Stimulated activated CD8-positive, alpha-beta memory T cell treated with anti-CD3 and anti-CD28 coated beads, Interleukin-4, amount 100 ng/mL, for 48 hours (primary cell): ENCODE measurements at places on chromosomes 1 and 21.

DNA sequence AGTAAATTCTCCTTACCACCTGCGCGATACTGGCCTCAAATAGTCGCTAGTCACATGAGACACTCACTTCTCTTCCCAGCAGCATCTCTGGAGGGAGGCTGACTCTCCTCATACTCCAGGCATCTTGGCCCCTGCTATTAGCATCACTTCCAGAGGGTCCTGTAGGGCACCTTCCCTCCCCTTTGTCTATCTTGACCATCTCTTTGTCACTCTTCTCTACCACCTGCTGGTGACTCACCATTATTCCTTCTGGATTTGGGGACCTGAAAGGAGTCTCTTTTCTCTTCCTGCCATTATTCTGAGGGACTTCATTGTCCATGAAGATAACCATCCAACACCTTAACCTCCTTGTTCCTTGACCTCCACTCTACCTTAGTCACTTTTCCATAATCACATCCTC is 31.7 kb upstream of the GPR37L1 start:
- DNase-seq, result no peak

DNA sequence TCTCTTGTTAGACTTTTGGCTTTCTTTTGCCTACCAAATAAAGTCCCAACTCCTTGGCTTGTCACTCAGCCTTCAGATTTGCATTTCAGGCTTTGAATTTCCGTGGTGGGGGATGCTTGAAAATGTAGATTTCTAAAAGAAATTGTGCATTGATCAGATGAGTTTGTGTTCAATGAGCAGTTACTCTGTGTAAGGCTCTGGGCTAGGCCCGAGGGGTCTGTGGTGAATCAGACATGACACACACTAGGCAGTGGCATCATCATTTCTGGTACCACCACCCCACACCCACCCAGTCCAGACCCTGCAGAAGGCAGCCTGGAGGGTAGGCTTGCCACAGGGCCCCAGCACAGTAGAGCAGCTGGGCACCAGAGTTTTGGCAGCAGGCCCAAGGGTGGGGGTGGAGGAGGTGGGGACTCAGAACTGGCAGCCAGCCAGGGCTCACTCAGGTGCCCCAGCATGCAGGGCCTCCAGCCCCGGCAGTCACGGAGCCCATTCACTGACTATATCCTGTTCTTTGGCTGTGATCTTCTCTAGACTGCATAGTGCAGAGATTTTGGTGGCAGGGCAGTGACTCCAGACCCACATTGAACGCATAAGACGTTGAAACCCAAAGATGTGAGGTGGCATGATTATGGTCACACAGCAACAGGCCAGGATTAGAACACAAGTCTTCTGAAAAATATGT is 97.2 kb upstream of the ARTN start:
- DNase-seq, result peak; percentile 83

DNA sequence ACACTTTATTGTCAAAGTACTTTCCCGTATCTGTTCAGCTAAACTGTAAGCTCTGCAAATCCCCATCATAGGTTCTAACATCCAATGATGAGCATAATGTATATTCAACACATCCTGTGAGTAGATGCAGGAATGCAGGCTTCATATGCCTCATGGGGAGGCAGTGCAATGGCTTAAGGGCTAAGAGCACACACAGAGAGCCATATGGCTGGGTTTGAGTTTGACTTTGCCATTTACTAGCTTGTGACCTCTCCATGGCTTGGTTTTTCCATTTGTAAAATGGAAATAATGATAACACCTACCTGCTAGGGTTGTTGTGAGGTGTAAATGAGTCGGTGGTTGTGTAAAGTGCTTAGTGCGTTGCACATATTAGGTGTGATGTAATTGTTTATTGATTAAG is 13.4 kb downstream of the RCSD1 start:
- DNase-seq, result no peak

DNA sequence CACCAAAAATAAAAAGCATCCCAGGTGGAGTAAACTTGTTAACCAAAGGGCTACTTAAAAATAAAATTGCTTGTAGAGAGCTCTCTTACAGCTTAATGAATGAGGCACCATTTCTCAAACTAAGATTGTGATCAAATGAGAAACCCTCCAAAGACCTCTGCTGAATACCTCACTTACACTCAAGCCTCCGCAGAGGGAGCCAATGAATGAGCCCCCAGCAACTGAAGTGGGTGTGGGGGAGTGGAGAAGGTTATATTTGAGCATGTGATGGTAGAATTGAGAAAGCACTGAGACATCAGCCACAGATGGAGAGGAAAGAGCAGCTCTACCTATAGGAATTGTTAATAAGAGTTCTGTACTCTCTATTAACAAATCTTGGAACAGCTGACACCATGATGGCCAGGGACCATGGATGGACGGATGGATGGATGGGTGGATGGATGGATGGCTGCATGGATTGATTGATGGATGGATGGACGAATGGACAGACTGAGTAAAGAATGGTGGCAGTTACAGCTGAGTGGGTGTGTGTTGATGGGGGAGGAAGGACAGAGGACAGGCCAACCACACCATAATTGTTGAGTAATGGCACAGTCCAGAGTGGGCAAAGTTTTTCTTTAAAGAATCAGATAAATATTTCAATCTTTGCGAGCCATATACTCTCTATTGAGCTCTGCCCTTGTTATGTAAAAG is 20.3 kb upstream of the TIAM1 start:
- DNase-seq, result peak; percentile 49

- DNase-seq, result no peak
These were observed 71.2 kb upstream of the ZC3H12A start for GRCh38 chr1:37403166-37403565.

DNA sequence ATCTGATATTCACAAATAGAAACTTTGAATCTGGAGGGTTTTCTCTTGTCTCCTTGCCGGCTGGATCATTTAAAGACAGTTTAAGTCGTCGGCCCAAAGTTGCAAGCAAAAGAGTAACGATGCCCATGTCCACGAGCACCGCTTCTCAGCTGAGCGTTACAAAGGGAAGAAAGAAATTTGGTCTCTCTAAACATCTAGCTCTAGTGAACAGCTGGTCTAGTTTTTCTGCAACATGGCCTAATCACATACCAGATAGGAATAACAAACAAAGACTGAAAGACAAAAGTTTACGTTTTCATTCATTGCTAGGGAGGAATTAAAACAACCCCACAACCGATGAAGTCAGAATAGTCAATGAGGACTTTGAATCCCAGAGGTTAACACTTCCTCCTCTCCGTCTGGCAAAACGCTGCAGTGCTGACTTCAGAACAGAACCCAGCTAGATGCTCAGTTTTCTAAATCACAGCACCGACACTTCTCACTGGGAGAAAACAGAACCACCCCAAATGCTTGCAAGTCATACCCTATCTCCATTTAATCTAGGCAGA is 69.4 kb downstream of the NTPCR start:
- DNase-seq, result no peak

- no peak for DNase-seq
These were observed 4.4 kb upstream of the OR10K1 start for GRCh38 chr1:158457246-158457645.

DNA sequence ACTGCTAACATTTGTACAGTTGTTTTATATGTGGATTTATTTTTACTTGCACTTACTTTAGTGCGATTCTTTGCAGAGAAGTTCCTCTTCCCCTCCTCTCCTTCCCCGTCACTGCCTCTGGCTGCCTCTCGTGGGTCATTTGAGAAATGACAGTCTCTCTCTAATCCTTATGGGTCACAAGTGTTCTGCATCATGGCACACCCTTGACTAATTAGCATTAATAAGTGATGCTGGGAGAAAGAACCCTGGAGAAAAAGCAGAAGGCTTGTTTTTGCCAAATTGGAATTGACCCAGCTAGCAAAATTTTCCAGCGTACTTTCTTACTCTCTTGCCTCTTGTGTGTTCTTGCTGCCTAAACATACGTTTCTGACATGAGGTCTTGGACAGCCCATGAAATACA is 301.2 kb downstream of the DUSP10 start:
- no peak for DNase-seq

- no peak for DNase-seq
These were observed 454.8 kb upstream of the ADAMTS5 start for GRCh38 chr21:27421654-27422053.

GRCh38 chr1:62686822-62687221 is 1.4 kb downstream of the DOCK7 start:
- DNase-seq, result no peak

GRCh38 chr1:6512245-6512907 is 20.9 kb upstream of the PLEKHG5 start:
- no peak for DNase-seq

GRCh38 chr1:219414250-219414649 is 198.7 kb downstream of the ZC3H11B start:
- DNase-seq, result no peak
